ENCODE measurements at places on chromosomes 7 and 10. TPM values are rescaled to one million over a fixed set of nuclear protein-coding genes. Genes with fewer than 3 reads are reported as not detected.
A peak's percentile ranks its signal among the peaks of the same experiment; 100 is the strongest.

LGI1 gene
- total RNA-seq, result 2.0 TPM

LRRD1 gene
- total RNA-seq, result 0.27 TPM

STARD3NL gene
- total RNA-seq, result 84.0 TPM

PON1 gene
- 1.00 TPM for total RNA-seq

SPACDR gene
- total RNA-seq, result 2.6 TPM

ANKRD61 gene
- total RNA-seq, result 0.18 TPM

DNA sequence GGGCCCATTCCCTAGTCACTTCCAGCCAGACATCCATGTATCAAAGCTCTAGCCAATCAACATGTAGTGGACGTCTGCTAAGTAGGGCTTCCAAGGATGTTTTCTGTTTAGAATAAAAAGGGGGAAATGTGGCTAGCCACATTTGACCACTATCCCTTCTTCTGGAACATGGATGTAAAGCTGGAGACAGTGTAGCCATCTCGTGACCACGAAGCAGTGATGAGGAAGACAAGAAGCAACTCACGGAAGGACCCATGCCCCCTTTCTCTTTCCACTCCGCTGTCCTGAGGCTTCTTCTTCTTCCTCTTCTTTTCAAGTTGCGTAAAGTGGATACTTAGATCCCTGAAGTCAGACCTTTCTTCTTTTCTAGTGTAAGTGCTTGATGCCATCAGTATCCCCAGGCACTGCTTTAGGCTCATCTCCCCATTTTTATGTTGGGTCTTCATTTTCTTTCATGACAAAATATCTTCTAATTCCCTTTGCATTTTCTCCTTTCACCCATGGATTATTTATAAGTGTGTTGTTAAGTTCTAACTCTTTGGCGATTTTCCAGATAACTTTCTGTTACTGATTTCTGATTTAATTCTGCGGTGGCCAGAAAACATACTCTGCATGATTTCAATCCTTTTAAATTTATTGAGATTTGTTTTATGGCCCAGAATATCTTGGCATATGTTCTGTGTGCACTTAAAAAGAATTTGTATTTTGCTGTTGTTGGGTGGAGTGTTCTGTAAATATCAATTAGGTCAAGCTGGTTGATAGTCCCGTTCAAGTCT, 594.5 kb downstream of the SDK1 start:
- no peak for DNase-seq

GRCh38 chr10:5659702-5660528, 6.5 kb downstream of the ASB13 start:
- DNase-seq, result peak; percentile 36

- DNase-seq, result peak; percentile 49
Observed at GRCh38 chr7:141355032-141355431, 196.2 kb upstream of the AGK start.

- no peak for DNase-seq
Observed at GRCh38 chr7:68756986-68757495, 841.2 kb upstream of the AUTS2 start.

GRCh38 chr7:14600766-14601367, 301.7 kb downstream of the DGKB start:
- no peak for DNase-seq

- DNase-seq, result no peak
Observed at GRCh38 chr7:108059526-108059925, 56.6 kb upstream of the LAMB1 start.

GRCh38 chr7:73669288-73669701, 1.7 kb downstream of the VPS37D start:
- DNase-seq, result no peak

DNA sequence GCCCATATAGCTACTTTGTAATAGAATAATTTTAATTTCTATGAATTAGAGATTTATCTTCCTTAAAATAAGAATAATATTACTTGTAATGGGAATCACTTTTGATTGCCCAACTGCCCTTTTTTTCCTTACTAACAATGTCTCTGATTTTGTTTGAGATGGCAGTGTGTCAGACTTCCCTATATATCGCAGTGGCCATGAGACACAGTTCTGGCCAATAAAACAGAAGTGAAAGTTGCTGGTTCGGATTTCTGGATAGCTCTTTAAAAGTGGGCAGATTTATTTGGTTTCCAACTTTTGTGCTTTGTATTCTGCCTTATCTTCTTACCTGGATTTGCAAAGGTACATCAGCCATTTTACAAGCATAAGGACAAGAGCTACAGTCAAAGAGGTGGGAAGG, 170.2 kb downstream of the PPP1R17 start:
- no peak for DNase-seq

- DNase-seq, result no peak
Observed at GRCh38 chr10:70675496-70676161, 3.3 kb downstream of the ADAMTS14 start.

DNA sequence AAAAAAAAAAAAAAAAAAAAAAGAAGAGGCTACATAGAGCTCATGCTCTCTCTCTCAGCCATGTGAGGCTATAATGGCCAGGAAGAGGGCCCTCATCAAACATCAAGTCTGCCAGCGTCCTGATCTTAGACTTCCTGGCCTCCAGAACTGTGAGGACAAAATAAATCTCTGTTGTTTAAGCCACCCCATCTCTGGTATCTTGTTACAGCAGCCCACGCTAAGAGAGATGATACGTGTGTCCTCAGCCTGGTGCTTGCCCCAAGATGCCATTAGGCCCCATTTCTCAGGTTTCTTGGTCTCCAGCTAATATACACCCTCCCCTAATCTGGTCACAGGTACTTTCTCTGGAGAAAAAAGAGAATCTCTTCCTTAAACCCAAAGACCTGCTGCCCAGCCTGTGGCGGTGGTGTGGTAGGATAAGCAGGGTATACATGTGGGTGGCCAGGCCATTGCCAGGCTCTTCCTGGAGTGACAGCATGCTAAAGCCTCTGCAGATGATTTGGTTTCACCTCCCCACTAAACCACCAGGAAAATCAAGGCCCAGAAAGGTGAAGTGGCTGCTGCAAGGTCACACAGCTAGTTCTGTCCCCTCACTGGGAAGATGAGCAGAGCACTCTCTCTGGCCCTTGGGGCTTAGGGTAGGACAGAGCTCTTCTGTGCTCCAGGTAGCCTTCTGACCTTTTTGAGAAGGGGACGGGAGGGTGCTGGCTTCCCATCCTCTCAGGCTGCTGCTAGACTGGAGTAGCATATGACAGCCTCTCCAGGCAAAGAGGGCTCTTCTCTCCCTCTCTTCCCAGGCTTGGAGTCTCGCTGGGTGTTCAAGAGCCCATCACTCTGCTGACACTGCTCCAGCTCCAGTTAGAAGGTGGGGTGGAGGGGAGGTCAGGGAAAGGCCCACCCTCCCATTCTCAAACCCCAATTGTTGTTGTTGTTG, 5.2 kb downstream of the SPOCK2 start:
- DNase-seq, result no peak

GRCh38 chr10:60147576-60148265, 241.4 kb upstream of the CCDC6 start:
- no peak for DNase-seq

DNA sequence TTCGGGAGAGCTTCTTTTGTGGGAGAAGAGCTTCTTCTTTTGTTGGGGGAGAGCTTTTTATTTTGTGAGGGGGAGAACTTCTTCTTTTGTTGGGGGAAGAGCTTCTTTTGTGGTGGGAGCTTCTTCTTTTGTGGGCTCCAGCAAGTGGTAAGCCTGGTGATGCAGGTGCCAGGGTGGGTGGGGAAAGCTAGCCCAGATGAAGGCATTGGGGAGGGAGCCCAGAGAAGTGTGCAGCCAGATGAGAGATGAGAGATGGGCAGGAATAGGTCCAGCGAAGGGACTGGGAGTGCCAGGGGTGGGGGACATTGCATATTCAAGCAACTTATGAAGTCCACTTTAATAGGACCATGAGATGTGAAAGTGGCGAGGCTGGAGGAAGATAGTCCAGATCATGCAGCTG, 9.7 kb downstream of the ADRA2A start:
- no peak for DNase-seq

DNA sequence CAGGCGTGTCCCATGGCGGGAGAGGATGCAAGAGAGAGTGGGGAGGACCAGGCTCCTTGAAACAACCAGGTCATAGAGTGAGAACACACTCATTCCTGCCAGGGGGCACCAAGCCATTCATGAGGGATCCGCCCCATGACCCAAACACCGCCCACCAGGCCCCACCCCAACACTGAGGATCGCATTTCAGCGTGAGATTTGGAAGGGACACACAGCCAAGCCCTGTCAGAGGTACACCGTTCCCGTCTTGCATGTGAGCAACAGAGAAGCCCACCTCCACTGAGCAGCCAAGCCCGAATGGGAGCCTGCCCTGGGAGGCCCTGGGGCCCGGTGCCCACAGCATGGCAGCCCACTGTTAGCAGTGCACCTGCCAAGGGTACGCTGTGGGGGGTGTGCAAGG, 7.9 kb upstream of the ARPC1B start:
- no peak for DNase-seq

Measured in astrocyte (in vitro differentiated cells and primary cell).